GM04503 (cell line): ENCODE measurements at places on chromosomes 11 and 22.

- DNase-seq = no peak
Observed at GRCh38 chr22:31291481-31292235, 630 bp downstream of the PIK3IP1 start.

DNA sequence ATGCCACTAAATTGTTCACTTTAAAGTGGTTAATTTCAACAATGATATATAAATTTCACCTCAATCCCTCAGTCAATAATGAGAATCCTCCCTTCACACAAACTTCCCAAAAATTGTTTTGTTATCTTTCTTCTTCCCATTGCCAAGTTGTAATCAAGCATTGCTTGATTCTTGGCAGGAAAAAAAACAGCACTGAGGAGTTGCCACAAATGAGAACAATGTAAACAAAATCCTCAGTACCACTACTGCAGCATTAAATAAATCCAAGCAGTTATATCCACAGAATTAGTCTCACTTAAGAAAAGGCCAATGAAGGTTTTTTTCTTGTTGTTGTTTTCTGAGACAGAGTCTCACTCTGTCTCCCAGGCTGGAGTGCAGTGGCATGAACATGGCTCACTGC lies 38.2 kb downstream of the FAM168A start:
- no peak for DNase-seq

DNA sequence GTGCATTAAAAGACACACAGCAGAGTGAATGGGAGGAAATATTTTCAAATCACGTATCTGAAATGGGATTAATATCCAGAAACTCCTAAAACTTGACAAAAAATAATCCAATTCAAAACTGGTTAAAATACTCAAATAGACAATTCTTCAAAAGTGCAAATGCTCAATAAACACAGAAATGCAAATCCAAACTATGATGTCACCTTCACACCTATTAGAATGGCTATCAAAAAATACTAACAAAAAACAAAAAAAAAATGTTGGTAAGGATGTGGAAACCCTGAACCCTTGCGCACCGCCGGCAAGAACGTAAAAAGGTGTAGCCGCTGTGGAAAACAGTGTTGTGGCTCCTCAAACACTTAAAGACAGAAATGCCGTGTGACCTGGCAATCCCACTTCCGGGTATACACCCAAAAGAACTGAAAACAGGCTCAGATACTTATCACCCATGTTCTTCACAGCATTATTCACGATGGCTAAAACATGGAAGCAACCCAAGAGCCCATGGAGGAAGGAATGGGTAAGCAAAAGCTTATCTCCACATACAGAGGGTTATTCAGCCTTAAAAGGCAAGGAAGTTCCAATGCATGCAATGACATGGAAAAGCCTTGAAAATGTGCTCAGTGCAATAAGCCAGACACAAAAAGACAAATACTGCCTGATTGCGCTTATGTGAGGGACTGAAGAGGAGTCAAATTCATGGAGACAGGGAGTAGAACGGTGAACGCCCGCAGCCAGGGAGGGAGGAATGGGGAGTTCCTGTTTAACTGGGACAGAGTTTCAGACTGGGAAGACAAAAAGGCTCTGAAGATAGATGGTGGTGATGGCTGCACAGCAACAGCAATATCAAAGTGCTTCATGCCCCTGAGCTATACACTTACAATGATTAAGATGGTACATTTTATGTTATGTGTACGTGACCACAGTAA lies 19.6 kb downstream of the BRD1 start:
- no peak for DNase-seq

DNA sequence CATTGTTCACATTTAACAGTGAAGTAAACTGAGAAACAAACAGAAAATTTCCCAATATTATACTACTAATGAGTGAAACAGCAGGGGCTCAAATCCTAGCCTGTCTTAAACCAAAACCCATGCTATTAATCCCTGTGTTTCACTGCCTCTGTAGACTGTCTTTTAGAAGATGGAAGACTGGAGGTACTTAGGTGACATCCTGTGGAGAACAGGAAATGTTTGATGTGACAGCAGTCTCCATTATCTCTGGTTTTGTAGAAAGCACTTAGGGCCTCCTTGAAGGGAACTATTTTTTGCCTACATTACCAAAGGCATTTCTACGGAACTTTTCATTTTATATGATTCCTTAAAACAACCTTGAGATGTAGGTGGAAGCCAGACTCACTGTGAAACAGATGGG lies 288.1 kb upstream of the SORL1-AS1 start:
- no peak for DNase-seq

DNA sequence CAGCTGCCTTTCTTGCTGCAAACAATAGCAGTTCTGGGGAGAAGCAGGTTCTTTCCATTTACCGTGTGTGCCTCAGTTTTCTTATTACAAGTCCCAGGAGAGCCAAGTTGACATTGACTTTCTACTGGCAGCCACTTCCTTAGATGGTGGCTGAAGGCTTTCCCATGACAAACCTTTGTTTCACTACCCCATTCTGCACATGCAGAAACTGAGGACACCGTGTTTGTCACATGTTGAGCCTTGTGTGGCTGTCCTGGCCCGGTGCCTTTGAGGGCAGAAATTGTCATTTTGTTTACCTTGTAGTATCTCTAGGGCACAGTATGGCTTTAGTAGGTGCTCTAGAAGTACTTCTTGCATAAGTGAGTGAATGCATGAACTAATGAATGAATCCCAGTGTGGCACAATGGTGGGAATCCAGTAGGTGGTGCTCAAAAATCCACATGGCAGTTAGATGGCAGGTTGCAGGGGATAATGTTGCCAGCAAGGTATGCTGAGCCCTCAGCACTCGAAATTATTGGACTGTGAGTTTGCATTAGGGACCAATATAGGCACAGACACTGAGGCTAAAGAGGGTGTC lies 101.6 kb downstream of the CSNK2A3 start:
- no peak for DNase-seq
